Choroid plexus epithelial cell (primary cell): ENCODE measurements at places on chromosomes 3 and 15.

GRCh38 chr3:52052831-52053306, 3.5 kb downstream of the DUSP7 start:
- peak; percentile 78 for DNase-seq

GRCh38 chr15:35481064-35481463, 64.9 kb downstream of the DPH6 start:
- no peak for DNase-seq

DNA sequence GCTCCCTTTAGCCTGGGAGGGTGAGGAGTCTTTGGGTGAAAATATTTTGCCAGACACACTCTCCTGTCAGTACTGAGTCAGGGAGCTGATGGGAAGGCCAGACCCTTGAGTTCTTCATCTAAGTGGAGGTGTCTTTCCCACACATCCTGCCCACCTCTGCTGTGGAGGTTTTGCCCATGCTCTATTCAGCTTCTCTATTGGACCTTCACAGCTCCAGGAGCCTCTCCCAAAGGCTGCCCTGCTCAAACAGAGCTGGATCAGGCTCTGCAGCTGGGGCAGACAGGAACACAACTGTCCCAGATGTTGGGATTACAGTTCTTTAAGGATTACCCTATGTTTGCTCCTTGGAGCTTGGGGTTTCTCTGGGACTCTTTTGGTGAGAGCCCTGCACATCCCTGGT, 77.9 kb downstream of the SPSB4 start:
- no peak for DNase-seq

DNA sequence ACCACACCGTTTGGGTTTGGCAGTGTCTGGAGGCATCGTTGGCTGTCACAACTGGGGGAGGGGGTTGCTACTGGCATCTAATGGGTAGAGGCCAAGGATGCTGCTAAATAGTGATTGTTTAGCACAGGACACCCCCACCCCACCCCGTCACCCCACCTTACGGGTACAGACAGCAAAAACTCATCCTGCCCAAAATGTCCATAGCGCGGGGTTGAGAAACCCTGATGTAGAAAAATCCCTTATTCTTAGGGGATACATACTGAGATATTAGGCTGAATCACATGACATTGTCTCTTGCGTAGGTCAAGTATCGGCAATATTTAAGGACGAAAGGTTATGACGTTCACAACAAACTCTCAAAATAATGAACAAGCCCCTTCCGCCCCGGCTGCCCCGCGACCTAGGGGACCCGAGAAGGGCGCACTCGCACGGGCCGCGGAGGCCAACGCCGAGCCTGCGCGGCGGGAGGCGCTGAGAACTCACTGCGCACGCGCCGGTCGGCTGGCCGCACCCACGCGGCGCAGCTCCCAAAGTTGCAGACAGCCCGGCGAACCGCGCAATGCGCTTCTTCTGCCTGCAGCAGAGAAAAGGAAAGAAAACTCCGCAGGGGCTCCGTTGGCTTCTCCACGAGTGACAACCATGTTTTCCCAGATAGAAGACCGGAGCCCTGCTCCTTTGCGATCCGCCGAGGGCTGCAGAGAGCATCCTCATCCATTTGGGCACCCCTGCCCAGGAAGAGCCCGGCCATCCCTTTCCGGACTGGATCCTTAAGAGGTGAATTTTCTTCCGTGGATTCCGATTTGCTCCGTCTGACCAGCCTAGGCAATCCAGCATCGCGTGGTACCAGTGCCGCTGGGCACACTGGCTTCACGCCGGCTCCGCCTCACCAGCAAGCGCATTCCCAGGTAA, 136.8 kb upstream of the CCDC54 start:
- DNase-seq: peak; percentile 83

GRCh38 chr3:9863058-9863772, 16.8 kb downstream of the CIDEC start:
- DNase-seq: no peak

DNA sequence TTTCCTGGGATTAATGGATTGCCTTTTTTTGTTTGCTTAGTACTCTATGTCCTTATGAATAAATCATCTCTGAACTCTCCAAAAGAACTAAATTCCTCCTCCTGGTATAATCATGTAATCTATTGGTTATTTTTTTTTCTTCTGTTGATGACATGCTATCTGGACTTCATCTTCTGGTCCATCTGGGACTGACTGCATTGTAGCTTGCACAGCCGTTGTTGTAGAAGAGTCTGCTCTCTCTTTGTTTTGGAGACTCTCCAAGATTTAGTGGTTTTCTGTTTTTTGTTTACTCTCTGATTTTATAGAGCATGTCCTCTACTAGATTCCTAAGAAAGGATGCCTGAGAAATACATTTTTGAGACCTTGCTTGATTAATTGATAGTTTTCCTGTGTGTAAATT, 19.1 kb downstream of the IREB2 start:
- peak; percentile 91 for DNase-seq

- DNase-seq: no peak
Measured at GRCh38 chr3:62090066-62090465, 283.3 kb downstream of the FEZF2 start.

- no peak for DNase-seq
Measured at GRCh38 chr3:9917820-9918219, 922 bp downstream of the IL17RC start.

DNA sequence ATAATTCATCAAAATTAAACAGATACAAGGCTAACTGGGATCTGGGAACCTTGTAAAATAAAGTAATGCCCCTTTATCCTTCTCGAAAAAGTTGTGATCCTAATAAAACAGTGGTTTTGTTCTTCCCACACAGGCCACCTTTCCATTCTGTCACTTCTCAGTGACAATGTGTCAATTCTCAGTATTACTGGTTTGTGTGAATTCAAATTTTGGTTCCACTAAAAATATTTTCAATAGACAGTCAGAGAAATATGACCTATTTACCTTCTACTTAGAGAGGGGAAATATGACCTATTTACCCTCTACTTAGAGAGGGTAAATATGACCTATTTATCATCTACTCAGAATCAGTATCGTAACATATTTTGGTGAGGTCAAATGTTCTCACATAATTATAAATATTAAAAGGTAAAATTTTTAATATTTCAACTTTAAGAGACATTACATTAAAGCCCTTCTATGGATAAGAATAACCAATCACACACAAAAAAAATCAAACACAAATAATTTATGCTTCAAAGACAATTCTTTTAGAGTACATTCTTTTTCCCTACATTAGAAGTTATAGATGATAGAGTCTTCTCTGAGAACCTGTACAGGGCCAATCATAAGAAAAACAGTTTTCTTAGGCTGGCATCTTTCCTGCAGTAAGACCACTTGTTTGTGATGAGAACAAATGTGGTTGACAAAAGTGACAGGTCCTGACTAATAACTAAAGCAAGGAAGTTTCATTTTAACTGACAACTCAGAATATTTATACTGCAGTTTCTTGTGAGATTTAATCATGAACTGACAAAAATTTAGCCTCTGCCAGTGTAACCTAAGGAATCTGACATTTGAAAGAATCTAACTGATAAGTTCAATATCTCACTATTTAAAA, 323.3 kb downstream of the DIPK2A start:
- no peak for DNase-seq

- DNase-seq: peak; percentile 38
Measured at GRCh38 chr15:57462381-57462780, 86.1 kb downstream of the CGNL1 start.

DNA sequence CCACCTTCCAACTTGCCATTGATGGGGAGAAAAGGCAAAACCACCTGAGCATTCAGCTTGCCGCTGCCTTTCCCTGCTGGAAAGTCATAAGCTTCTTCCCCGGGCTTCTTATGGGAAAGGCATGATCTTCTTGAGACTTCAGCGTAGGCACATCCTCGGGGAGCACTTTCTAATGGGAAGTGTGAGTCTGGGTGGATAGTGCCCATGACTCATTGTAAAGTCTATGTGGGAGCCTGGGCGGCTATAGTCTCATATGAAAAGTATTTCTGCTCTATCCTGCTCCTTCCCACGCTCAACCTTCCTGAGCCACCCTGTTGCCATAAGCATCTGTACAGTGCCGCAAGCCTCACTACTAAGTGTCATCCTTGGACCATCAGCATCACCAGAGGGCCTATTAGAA, 309.9 kb upstream of the THBS1 start:
- peak; percentile 79 for DNase-seq

- DNase-seq: no peak
Measured at GRCh38 chr3:156293566-156293965, 173.2 kb downstream of the KCNAB1 start.

GRCh38 chr3:120147072-120147871, 53.0 kb upstream of the GSK3B start:
- DNase-seq: no peak

- no peak for DNase-seq
Measured at GRCh38 chr3:43023746-43024145, 44.6 kb downstream of the GASK1A start.

DNA sequence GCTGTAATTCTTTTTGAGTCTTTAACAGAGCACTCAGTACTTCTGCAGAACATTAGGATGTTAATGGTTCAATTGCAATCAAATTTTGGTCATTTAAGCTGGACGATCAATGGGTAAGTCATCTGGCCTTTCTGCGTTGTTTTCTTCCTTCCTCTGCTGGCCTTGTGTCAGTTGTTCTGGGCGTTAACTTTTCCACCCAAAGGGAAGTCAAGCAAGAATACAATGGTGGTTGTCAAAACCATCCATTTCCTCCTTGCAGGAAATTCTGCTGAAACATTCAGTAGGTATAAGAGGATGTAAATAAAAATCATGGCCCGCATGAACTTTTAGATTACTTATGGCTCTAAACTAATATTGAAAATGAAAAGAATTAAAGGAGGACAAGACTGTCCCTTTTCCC, 584.0 kb downstream of the GRM7 start:
- DNase-seq: no peak

- peak; percentile 46 for DNase-seq
Measured at GRCh38 chr15:76169018-76169417, 109.2 kb downstream of the TMEM266 start.

GRCh38 chr3:38019658-38020341, 9.6 kb downstream of the PLCD1 start:
- DNase-seq: no peak

DNA sequence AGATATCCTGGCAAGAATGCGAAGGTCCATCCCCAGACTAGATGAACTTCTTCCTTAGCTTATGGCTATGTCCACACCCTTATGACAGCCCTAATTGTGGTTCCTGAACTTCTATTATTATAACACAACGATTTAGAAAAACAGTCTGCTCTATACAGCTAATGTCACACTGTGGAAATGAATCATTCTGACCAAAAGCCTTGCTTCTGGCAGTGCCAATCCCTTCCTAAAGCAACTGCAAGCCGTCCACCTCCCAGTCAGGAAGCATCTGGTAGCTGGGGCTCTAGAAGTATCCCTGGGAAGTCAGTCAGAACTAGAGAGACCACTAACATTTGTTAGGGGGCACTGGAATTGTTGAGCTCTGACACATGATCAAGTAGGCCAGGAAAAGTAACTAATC, 45.0 kb downstream of the MYO5A start:
- DNase-seq: peak; percentile 62

GRCh38 chr3:129116482-129116946, 5.1 kb downstream of the RAB43 start:
- DNase-seq: peak; percentile 15

DNA sequence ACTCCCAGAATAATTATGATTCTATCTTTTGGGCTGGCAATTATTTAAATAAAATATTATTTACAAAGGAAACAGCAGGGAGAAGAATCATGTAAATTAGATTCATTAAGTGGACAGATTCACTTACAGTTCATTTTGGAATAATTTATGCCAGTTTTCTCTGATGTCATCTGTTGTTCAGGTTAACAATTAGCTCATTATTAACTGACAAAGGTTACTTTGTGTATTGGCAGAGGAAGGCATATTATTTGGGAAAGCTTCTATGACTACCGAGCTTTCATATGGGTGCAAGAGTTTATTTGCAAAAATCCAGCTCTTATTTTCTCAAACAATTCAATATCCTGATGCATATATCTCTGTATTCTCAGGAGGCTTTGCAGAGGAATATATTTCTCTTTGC, 224.4 kb downstream of the CHST2 start:
- DNase-seq: no peak

DNA sequence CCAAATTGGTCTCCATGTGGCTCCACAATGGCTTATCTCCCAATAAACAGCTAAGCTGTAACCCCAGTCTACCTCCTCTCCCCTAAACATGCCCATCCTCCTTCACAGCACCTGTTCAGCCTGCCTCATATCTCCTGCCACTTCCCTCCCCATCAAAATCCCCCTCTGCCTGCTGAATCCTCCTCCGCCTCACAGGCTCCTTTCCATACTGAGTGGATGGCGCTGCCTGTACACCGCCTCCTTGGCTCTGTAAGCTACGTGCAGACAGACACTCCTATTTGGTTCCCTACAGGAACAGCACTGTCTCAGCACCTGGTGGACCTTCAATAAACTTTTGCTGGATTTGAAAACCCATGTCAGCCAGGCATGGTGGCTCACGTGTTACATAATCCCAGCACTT, 53.7 kb downstream of the ADCY5 start:
- DNase-seq: no peak

- peak; percentile 95 for DNase-seq
Measured at GRCh38 chr15:51121118-51121517, 26.4 kb upstream of the TNFAIP8L3 start.

- peak; percentile 87 for DNase-seq
Measured at GRCh38 chr3:152302521-152303021, 33.8 kb downstream of the MBNL1 start.

DNA sequence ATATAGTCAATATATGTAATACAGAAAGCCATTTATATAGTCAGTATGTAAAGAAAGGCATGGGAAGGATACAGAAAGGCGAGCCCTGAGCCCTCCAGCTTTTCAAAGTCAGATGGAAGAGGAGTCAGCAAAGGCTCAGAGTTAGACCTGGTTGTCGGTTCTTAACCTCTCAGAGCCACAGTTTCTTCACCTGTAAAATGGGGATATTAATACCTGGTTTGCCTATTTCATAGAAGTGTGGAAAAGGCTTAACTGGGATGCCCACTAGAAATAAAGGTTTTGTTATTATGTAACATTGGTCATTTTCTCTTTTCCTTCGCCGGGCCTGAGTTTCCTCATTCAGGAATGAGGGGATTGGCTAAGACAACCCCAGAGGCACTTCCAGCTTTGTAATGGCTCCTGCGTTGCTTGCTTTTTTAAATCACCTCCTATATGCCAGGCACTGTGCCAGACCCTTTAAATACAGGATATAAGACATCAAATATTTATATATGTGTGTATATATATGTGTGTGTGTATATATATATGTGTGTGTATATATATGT, 2.4 kb downstream of the CRELD1 start:
- no peak for DNase-seq

GRCh38 chr3:158105119-158105709, 1.0 kb downstream of the SHOX2 start:
- no peak for DNase-seq

- DNase-seq: peak; percentile 65
Measured at GRCh38 chr3:98914210-98915080, 12.9 kb upstream of the DCBLD2 start.

GRCh38 chr3:41710646-41711388, 251.1 kb downstream of the ULK4 start:
- peak; percentile 94 for DNase-seq

GRCh38 chr3:138398791-138399575, 35.4 kb upstream of the ESYT3 start:
- DNase-seq: no peak
